Activated naive CD4-positive, alpha-beta T cell treated with anti-CD3 and anti-CD28 coated beads for 36 hours (primary cell): ENCODE measurements at places on chromosomes 12 and 14. TPM values are rescaled to one million over a fixed set of nuclear protein-coding genes. Genes with fewer than 3 reads are reported as not detected.

- peak; percentile 71 for DNase-seq
Measured at GRCh38 chr14:77208291-77208978, 26.8 kb downstream of the TMEM63C start.

- DNase-seq, result no peak
Measured at GRCh38 chr12:54678131-54678530, 30.0 kb upstream of the DCD start.

- DNase-seq, result no peak
Measured at GRCh38 chr14:74202113-74202512, 37.1 kb upstream of the VSX2 start.

- DNase-seq, result no peak
Measured at GRCh38 chr12:646442-647384, 16.5 kb downstream of the NINJ2 start.

- no peak for DNase-seq
Measured at GRCh38 chr12:64876388-64877071, 52.1 kb downstream of the TBC1D30 start.

AREL1 gene
- 29.5 TPM for total RNA-seq

DNA sequence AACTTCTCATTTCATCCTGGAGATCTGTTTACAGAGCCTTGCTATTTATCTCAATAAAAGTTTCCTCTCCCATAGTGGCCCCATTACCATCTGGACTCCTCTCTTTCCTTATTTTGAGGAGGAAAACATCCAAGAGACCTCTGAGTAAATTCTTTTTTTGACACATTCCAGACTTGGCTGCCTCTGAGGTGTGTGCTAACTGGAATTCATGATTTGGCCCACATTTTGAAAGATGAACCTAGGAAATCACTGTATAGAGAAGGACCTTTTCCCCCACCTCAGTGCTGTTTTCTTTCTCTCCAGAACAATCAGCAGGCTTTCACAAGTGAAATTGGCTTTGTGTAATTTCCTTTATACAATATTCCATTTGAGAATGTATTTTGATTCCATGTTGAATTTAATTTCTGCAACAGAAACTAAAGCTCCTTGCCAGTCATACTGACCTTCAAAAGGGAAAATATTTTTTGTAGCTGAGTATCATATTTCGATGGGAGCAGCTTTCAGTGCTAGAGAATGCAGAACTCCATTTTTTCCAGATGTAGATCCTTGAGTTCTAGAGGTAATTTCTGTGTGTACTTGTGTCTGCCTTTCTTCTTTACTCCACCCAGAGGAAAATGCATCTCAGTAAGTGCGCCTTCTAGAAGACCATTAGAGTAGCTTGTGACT is 244.9 kb upstream of the RGS6 start:
- DNase-seq, result no peak

DNA sequence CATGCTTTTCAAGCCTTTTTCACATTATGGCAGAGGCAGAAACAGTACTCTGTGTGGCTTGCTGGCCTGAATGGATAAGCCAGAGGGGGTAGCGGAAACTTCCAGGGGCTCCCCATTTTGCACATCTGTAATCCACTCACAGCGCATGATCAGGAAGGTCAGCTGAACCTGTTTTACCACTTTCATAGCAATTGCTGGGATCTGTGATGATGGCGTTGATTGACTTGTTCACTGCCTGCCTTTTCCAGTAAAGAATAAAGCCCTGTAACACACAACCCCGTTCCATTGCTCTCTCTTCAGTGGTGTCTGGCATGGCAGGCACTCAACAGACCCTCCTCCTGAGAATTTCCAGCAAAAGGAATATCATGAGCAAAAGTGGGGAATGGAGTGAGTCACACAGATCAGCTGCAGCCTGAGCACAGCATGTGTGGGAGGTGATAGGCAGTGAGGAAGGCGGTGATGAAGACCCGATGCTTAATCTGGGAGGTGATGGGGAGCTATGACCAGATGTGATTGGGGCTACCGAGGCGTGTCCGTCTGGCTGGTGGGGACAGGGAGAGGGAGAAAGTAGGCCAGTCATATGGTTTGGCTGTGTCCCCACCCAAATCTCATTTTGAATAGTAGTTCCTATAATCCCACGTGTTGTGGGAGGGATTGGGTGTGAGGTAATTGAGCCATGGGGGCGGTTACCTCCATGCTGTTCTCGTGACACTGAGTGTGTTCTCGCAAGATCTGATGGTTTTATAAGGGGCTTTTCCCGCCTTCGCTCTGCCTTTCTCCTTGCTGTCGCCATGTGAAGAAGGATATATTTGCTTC is 44.7 kb upstream of the CHST11 start:
- DNase-seq, result no peak

GRCh38 chr14:51877810-51878209 is 17.4 kb downstream of the GNG2 start:
- DNase-seq, result no peak

GRCh38 chr14:54261283-54261682 is 135.5 kb upstream of the CDKN3 start:
- DNase-seq, result no peak

DNA sequence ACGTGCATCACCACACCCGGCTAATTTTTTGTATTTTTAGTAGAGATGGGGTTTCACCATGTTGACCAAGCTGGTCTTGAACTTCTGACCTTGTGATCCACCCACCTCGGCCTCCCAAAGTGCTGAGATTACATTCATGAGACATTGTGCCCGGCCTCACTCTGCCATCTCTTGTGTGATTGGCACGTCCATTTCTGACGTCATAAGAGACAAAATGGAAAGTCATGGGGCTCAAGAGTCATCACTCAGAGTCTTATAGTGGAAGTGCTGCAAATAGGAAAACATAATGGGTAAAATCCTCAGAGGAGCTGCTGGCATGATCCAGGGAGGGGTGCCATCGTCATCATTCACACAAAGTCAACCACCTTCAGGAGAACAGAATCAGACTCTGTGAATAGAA is 54.2 kb upstream of the GPATCH2L start:
- no peak for DNase-seq

DNA sequence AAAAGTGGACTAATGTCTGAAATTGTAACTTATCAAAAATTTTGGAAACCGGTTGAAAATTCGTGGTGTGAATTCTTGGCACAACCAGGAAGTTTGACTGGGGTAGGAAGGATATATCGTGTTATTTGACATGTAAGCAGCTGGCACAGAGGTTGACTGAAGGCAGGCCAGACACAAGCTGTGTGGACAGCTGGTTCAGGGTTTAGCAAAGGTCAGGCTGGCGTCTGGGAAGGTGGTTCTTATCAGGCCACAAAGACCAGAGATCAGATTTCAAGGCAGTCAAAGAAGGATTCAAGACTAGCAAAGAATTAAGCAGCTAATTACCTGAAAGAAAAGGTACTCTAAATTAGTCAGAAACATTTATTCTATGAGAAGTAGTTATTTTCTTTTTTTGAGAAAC is 450.2 kb upstream of the MDGA2 start:
- DNase-seq, result no peak

PKP2 gene
- 0.26 TPM for total RNA-seq

DNA sequence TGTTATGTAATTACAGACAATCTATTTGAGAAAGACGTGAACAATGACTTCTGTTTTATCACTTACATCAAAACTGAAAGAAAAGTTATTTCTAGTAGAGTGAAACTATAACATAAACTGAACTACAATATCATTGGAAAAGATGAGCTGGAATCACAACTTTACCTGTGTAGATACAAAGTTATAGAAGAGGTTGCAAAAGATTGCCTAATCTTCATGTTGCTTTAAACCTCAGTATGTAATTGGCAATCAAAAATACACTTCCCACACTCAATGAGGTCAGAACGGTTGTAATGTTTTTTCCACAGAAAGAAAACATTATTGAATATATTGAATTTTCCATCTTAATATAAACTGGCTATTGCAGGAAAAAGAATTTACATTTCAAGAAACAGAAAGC is 37.7 kb upstream of the GXYLT1 start:
- DNase-seq, result no peak

ABCC9 gene
- not detected for total RNA-seq

- no peak for DNase-seq
Measured at GRCh38 chr12:51819736-51820525, 28.6 kb downstream of the FIGNL2 start.

ARID4A gene
- 20.4 TPM for total RNA-seq

DNA sequence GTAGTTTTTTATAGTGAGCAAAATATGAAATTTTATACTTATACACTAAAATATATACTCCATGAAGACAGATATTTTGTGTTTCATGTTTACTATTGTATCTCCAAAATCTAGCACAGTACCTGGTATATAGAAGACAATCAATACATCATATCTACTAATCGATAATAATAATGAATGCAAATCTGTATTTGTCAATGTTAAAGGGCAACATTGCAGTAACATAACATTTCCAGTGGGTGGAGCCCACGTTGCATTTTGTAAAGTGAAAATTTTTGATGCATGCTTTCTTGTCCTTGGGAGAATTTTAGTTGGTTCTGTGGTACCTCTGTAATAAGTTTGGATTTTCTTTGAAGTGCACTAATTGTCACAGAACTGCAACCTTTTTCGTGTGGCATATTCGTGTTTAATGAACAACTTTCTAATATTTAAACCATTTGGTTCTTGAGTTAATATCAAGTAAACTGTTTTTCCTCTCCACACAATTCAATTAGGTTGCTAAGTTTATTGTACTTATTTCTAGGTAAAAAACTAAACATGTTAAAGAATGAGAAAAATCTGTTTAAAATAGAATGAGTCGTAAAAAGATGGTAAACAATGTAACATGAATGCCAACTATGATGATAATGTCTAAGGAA is 47.4 kb downstream of the AVPR1A start:
- peak; percentile 11 for DNase-seq

DNA sequence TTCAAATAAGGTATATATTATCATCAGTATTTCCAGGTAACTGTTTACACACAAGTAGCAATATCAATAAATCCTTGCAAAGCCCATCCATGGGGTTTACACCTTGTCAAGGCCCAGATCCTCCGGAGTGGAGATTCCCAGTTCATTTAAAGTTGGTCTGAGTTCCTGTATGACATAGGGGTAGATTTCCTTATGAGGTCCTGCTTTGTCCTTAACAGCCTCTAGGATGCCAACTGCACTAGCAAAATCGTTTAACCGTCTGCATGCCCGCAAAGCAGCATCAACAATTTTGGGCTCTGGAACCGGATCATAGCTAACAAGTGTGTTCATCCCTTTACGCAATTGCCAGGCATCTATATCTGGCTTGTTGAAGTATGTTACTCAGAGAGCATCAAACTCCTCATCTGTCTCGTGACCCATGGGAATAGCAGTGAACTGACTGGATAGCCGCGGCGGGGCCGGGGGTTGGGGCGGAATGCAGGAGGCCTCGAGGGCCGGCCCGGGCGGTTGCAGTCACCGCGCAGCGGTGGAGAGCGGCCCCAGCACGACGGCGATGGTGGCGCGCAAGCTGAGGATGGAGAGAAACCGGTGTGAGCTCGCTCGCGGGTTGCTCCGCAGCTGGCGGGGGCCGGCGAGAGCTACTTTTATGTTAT is 30.6 kb upstream of the FBXO34 start:
- no peak for DNase-seq

GRCh38 chr14:90296641-90297040 is 35.1 kb downstream of the NRDE2 start:
- no peak for DNase-seq

EIF2S3B gene
- 2.1 TPM for total RNA-seq

SLC16A7 gene
- 27.5 TPM for total RNA-seq

CLEC9A gene
- total RNA-seq, result not detected

GRCh38 chr12:104183443-104183842 is 32.1 kb upstream of the TXNRD1 start:
- DNase-seq, result no peak

VRTN gene
- not detected for total RNA-seq

- DNase-seq, result no peak
Measured at GRCh38 chr14:67131691-67132090, 57.5 kb upstream of the GARIN2 start.

DNA sequence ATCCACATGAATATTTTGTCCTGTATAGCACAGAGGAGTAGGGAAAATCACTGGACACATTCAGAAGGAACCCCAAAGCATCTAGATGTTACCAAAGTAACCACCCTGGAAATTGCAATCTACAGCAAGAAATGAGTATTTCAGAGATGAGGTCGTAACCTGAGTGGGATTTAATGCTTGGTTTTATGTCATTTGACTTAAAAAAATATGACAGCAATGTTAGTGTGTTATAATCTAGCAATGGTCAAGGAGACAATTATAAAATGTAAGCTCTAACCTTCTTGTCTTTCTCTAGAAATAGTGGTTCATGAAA is 256.6 kb downstream of the NAV3 start:
- no peak for DNase-seq

RDH12 gene
- total RNA-seq, result not detected

DNA sequence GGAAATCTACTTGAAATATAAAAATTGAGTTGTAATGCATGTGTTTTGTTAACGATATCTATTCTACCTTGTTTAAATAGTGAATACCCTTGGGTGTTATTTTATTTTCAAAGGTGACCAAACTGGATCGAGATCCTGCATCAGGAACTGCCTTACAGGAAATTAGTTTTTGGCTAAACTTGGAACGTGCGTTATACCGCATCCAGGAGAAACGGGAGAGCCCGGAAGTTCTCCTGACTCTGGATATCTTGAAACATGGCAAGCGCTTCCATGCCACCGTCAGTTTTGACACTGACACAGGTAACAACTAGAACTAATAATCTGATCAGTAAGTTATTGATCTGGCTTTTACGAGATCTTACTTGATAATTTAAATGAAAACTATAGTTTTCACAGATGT is 15.9 kb downstream of the DYNC1H1 start:
- DNase-seq, result no peak

LMNTD1 gene
- not detected for total RNA-seq

DNA sequence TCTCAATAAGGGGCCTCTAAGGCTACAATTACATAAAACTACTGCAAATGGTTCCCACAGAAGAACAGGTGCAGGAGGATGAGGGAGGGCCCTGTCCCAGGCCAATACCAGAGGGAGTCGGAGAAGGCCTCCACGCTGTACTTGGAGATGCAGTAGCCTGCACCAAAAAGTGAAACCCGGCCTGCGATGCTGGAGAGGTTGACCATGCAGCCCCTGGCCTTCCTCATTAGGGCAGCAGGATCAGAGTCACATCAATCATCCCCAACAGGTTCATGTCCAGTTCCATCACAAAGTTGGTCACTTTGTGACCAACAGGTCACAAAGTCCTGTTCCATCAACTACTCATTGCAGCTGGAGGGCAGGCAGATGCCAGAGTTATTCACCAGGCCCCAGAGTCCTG is 23.0 kb downstream of the ZBTB39 start:
- no peak for DNase-seq

GRCh38 chr12:123151457-123152454 is 866 bp upstream of the PITPNM2 start:
- peak; percentile 22 for DNase-seq
